Smooth muscle cell of the umbilical artery (primary cell): ENCODE measurements at places on chromosomes 1 and 21. TPM values are rescaled to one million over a fixed set of nuclear protein-coding genes. Genes with fewer than 3 reads are reported as not detected.

Gene ATP5PO
- 82.5 and 138 TPM in 2 replicates for total RNA-seq

Gene ANKRD65
- 0.18 and 0.30 TPM in 2 replicates for total RNA-seq

Gene SLC37A1
- total RNA-seq, result 0.59 and 0.88 TPM in 2 replicates

Gene SPRR2B
- not detected in 2 replicates for total RNA-seq

Gene CD53
- not detected in 2 replicates for total RNA-seq

Gene GREM2
- 0.59 TPM in 1 of 2 replicates, not detected in the other for total RNA-seq

Gene CYP2J2
- total RNA-seq, result under 0.01 and 0.32 TPM in 2 replicates

Gene FAM72C
- 0.42 TPM in 1 of 2 replicates, not detected in the other for total RNA-seq

Gene CELSR2
- 3.0 and 4.5 TPM in 2 replicates for total RNA-seq

Gene MIGA1
- 14.8 and 18.7 TPM in 2 replicates for total RNA-seq

Gene STIL
- total RNA-seq, result 2.1 and 9.1 TPM in 2 replicates

Gene VSIG8
- 0.23 TPM in 1 of 2 replicates, not detected in the other for total RNA-seq

Gene SLC6A9
- 7.7 and 11.0 TPM in 2 replicates for total RNA-seq

Gene TMPRSS3
- not detected in 2 replicates for total RNA-seq

Gene AIRE
- under 0.01 and 0.05 TPM in 2 replicates for total RNA-seq

Gene PCP4
- total RNA-seq, result not detected in 2 replicates

Gene CD5L
- not detected in 2 replicates for total RNA-seq

Gene SETD4
- total RNA-seq, result 17.2 and 18.1 TPM in 2 replicates

Gene ZNF648
- total RNA-seq, result not detected in 2 replicates
